ENCODE measurements at places on chromosomes 12 and 14. TPM values are rescaled to one million over a fixed set of nuclear protein-coding genes. Genes with fewer than 3 reads are reported as not detected.

GRCh38 chr12:3632754-3633153, 120.2 kb downstream of the CRACR2A start:
- no peak for DNase-seq

Gene OAS2
- 111 TPM for total RNA-seq

DNA sequence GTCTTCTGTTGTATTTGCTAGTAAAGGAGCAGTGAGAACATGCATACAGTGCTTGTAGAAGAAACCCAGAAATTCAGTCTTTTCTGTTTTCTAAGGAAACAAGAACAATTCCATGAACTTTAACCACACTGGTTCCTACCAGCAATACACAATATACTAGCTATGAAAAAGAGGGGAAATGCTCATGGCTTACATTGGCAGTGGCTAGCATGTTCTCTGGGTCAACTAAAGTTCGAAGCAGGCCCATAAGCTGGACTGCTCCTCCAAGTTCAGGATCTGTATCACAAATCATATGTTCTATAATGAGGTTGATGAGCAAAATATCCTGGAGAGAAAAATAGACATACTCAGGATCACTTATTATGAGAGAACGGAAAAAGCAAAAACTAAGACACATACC, 37.1 kb downstream of the PPP4R3A start:
- no peak for DNase-seq

Gene GLT1D1
- total RNA-seq, result 2.2 TPM

Gene IRAK3
- total RNA-seq, result 1.8 TPM

Gene PRR4
- total RNA-seq, result 0.62 TPM

- DNase-seq, result no peak
Measured at GRCh38 chr14:90674716-90675115, 141.5 kb downstream of the TTC7B start.

- DNase-seq, result no peak
Measured at GRCh38 chr12:46174061-46174662, 94.7 kb downstream of the SLC38A1 start.

Gene KRT6C
- total RNA-seq, result not detected

Gene TAS2R50
- total RNA-seq, result 0.56 TPM

DNA sequence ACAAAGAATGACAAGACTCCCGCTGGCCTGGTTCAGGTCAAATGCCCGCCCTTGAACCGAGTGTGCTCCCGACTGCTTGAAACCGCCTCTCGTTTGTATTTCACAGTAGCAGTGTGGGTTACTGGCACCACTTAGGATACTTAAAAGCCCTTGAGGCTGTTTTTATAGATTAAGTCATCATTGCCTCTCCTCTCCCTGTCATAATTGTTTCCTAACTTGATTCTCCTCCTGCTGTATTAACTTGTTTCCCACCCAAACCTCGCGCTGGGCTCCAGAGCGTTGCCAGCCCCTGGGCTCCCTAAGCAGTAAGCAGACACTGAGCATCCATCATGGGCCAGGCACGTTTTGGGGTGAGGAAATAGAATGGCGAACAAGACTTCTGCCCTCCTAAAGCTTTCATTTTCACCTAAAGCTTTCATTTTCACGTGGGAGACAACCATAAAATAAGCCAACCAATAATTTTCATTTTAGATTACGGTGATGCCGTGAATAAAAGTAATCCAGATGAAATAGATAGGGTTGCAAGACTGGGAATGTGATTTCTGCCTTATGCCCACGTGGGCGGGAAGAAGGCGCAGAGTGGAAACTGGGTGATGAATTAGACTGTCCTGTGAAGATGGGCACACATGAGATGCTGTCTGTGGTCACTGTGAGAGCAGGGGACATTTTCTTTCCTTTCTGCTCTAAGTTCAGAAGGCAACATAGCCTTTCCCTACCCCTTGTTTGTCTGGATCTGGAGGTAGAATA, 97.5 kb downstream of the PPP2R5C start:
- DNase-seq, result no peak

DNA sequence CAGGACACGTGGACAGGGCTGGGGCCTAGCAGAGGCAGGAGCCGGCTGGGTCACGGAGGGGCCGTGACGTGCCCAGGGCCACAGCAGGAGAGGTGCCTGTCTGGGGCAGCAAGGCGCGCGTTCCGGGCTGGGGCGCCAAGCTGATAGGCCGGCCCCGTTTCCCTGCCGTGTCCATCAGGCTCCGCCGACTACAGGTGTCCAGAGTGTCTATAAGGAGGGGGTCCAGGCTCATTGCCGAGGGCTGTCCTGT, 18.5 kb downstream of the FBRSL1 start:
- no peak for DNase-seq

DNA sequence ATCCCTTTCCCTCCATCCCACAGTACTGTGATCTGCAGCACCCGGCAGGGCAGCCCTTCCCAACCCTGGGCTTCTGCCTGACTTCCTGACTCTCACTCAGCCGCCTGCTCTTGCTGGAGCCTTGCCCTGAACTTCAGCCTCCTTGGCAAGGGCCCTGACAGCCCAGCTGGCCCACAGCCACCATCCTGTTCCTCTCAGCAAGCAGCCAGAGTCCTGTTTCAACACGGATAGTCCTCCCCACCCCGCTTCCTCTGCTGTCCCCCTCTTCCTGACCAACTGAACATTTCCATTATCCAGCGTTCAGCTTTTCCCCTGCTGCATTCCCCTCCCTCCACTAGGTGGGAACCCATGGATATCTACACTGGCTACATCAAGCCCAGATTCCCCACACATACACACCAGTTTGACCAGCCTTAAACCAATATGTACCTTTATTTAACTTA, 74.0 kb upstream of the MDM1 start:
- DNase-seq, result no peak

DNA sequence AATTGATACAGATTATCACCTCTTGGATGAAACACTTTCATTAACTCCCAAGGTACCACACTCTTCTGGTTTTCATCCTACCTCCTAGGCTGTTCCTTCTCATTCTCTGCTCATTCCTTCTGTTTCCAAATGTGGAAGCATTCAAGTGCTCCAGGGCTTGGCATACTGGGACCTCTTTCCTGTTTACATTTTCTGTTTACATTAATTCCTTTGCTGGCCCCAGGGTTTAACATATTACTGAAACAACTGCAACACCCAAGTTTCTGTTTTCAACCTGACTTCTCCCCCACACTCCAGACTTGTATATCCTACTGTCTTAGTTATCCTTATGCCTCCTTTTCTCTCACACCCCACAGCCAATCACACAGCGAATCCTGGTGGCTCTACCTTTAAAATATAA, 386.3 kb upstream of the GARIN6 start:
- no peak for DNase-seq

- no peak for DNase-seq
Measured at GRCh38 chr12:58914457-58914856, 5.8 kb downstream of the LRIG3 start.
